Thyroid gland (tissue), 4 donors: ENCODE measurements at places on chromosomes 4 and X. TPM values are rescaled to one million over a fixed set of nuclear protein-coding genes. Genes with fewer than 3 reads are reported as not detected.

- H3K27me3 ChIP-seq, result no peaks in the 10 kb centered on the region
- no peaks in the 10 kb centered on the region for H3K36me3 ChIP-seq
- H3K4me1 ChIP-seq, result no peaks in the 10 kb centered on the region
- H3K27ac ChIP-seq, result no peak overlapping the region
- no peak for DNase-seq
- H3K4me3 ChIP-seq, result no peak overlapping the region
Measured at GRCh38 chrX:117607561-117607960, 509.0 kb downstream of the KLHL13 start.

GRCh38 chr4:146124023-146124680 is 51.4 kb upstream of the LSM6 start:
- H3K36me3 ChIP-seq, result no peaks in the 10 kb centered on the region
- no peaks in the 10 kb centered on the region for H3K27me3 ChIP-seq
- no peak for DNase-seq
- no peak overlapping the region for H3K4me3 ChIP-seq
- no peak overlapping the region for H3K27ac ChIP-seq

GRCh38 chrX:115582616-115583495 is 21.9 kb downstream of the PLS3 start:
- H3K36me3 ChIP-seq, result no peaks in the 10 kb centered on the region
- H3K27me3 ChIP-seq, result no peaks in the 10 kb centered on the region
- no peaks in the 10 kb centered on the region for H3K4me1 ChIP-seq
- peak overlapping the region; percentile 69 for H3K27ac ChIP-seq
- DNase-seq, result peak; percentile 83

DNA sequence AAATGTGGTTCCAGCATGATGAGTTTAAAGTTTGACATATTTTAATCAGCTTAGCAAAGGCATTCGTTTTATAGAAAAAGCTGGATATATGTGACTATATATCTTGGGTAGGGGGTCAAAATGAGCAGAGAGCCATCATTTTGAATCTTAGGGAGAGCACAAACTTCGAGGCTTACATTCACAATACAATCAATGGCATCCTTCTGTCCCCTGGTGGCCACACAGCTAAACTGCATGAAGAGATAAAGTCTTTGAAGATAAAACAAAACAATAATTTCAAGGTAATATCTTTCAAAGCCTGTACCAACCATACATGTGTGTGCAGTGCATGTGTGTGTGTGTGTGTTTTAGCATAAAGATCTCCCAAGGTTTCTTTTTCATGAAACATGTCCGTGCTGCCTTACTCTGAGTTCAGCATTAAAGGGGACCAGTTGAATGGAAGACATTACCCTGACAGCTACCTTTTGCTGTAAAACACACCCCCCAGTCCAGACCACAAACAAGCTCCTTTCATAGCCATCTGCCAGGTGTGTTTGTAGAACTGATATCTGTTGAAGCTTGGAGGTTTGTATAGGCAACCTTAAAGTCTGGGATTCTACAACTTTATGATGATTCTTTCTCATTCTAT is 22.0 kb downstream of the DYNLT3 start:
- DNase-seq, result peak; percentile 54
- H3K27ac ChIP-seq, result no peak overlapping the region
- no peaks in the 10 kb centered on the region for H3K4me1 ChIP-seq
- H3K4me3 ChIP-seq, result no peak overlapping the region
- H3K36me3 ChIP-seq, result no peaks in the 10 kb centered on the region

- peaks cover 29% of the 10 kb centered on the region for H3K4me1 ChIP-seq
- H3K36me3 ChIP-seq, result no peaks in the 10 kb centered on the region
- peaks cover 65% of the 10 kb centered on the region for H3K27me3 ChIP-seq
Measured at GRCh38 chr4:173530326-173531085, 477 bp upstream of the HAND2 start.

YIPF7 gene
- not detected for total RNA-seq

- H3K36me3 ChIP-seq, result no peaks in the 10 kb centered on the region
- no peak overlapping the region for H3K4me3 ChIP-seq
- H3K27me3 ChIP-seq, result no peaks in the 10 kb centered on the region
- H3K4me1 ChIP-seq, result no peaks in the 10 kb centered on the region
- DNase-seq, result no peak
- no peak overlapping the region for H3K27ac ChIP-seq
Measured at GRCh38 chrX:15343075-15343476, 7.8 kb upstream of the PIGA start.
